Cerebellar cortex (tissue), 1 donor: ENCODE measurements at places on chromosomes 3 and 15.

- no peak for DNase-seq
These were observed 365.2 kb downstream of the MFSD1 start for GRCh38 chr3:159166899-159167586.

GRCh38 chr3:126554560-126555525, 3.9 kb downstream of the C3orf22 start:
- DNase-seq: no peak

GRCh38 chr15:66560856-66561525, 4.8 kb downstream of the LCTL start:
- DNase-seq: no peak

DNA sequence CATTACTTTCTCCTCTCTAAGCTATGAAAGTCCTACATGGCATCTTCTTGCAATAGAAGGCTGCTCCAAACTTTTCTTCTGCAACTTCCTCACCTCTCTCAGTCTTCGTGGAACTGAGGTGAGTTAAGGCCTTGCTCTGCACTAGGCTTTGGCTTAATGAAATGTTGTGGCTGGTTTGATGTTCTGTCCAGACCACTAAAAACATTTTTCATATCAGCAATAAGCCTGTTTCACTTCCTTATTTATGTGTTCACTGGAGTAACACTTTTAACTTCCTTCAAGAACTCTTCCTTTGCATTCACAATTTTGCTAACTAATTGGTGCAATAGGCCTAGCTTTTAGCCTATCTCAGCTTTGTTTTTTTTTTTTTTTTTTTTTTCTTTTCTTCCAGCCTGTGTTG, 335.3 kb upstream of the NECTIN3 start:
- no peak for DNase-seq

- no peak for DNase-seq
These were observed 18.9 kb downstream of the PTPN23 start for GRCh38 chr3:47399531-47400270.

DNA sequence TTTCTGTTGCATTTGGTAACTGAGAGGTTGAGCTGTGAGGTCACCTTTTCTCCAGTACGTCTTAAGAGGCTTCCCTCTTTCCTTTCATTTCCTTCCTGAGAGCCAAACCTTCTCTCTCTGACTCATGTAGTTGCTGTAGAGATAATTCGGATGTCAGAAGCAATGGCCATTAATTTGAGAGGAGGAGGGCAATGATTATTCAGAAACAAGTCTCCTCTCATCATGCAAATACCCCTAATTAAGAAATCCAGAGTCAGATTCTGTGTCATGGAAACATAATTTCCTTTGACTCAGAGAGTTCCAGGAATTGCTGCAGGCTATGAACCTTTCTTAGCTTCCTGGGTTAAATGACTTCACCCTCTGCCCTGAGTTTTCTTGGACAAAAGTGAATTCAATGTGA, 59.0 kb upstream of the GSK3B start:
- no peak for DNase-seq
